ENCODE measurements at places on chromosomes 4 and X. TPM values are rescaled to one million over a fixed set of nuclear protein-coding genes. Genes with fewer than 3 reads are reported as not detected.

DNA sequence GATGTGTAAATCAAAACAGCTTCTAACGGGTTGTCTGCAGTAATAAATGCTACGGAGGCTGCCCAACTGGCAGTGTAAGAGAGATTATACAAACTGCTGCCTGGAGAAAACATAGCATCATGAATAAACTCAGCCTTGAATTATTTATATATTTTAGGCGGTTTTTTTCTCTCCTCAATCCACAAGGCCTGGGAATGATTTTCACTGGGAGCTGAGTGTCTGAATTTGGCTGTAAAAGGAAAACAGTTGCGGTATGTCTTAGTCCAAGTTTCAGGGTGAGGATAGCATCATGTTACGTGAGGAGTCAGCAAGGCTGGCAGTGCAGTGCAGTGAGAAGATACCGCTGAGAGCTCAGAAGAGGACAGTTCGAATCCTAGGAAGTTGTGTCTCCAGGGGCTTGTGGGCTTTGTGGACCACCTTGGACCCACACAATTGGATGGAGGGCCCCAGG, 291.5 kb upstream of the BOD1L1 start:
- H3K27ac ChIP-seq: no peak overlapping the region
- H3K36me3 ChIP-seq: no peaks in the 10 kb centered on the region
- H3K4me1 ChIP-seq: no peaks in the 10 kb centered on the region
- no peaks in the 10 kb centered on the region for H3K27me3 ChIP-seq
- H3K4me3 ChIP-seq: no peak overlapping the region

GRCh38 chr4:153987291-153987690, 198.4 kb upstream of the SFRP2 start:
- no peak overlapping the region for H3K27ac ChIP-seq
- H3K36me3 ChIP-seq: no peaks in the 10 kb centered on the region
- no peaks in the 10 kb centered on the region for H3K4me1 ChIP-seq

HMGB2 gene
- total RNA-seq: 671 TPM

- no peaks in the 10 kb centered on the region for H3K36me3 ChIP-seq
- DNase-seq: no peak
- no peak overlapping the region for H3K27ac ChIP-seq
- no peaks in the 10 kb centered on the region for H3K27me3 ChIP-seq
These were observed 9.5 kb upstream of the GATA1 start for GRCh38 chrX:48776818-48777439.

- DNase-seq: no peak
- H3K4me3 ChIP-seq: no peak overlapping the region
- no peaks in the 10 kb centered on the region for H3K4me1 ChIP-seq
- no peaks in the 10 kb centered on the region for H3K36me3 ChIP-seq
These were observed 15.0 kb upstream of the OTUD4 start for GRCh38 chr4:145195167-145195952.

LUZP4 gene
- total RNA-seq: not detected

DNA sequence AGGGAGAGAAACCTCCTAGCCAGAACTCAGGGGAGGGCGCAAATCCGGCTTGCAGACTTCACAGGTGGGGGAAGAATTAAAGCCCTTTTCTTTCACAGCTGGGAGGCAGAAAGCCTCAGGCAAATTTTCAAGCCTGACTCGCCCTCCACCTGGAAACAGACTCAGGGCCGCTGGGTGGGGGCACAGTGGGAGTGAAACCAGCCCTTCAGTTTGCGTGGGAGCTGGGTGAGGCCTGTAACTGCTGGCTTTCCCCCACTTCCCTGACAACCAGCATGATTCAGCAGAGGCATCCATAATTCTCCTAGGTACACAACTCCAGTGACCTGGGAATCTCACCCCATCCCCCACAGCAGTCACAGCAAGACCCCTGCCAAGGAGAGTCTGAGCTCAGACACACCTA, 206.9 kb upstream of the INTU start:
- H3K27ac ChIP-seq: no peak overlapping the region
- no peaks in the 10 kb centered on the region for H3K27me3 ChIP-seq
- H3K4me3 ChIP-seq: no peak overlapping the region
- DNase-seq: no peak
- no peaks in the 10 kb centered on the region for H3K36me3 ChIP-seq

DNA sequence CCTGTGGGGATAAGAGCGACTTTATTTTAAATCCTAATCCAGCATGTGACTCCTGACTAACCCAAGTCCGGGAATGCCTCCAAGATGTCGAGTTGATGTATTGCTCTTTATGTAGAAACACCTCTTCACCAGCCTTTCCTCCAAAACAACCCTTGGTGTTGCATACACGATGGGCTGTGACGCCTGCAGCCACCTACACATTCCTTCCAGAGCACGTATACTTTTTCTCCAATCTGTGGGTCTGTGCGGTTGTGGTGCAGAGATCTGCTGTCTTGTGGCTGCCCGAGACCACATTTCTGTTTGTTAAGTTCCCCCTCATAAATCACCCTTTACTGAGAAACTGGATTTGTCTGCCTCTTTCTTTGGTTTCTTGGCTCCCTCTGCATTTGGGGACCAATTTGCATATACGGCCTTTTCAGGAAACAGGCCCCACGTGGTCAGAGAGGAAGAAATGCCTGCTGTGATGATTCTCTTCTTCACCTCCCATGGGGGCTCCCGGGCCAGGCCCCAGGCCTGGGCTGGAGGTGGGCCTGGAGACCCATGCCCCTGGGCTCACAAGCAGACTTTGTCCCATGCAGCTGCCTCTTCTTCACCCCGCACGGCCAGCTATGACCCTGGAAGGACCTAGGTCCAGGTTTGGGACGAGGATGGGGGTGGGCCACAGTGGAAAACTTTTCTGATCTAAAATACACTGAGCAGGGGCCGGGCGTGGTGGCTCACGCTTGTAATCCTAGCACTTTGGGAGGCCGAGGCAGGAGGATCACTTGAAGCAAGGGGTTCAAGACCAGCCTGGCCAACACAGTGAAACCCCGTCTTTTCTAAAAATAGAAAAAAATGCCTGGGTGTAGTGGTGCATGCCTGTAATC, 21.4 kb upstream of the AFAP1 start:
- H3K36me3 ChIP-seq: no peaks in the 10 kb centered on the region
- no peak overlapping the region for H3K4me3 ChIP-seq
- H3K4me1 ChIP-seq: peaks cover 23% of the 10 kb centered on the region
- H3K27ac ChIP-seq: no peak overlapping the region
- no peaks in the 10 kb centered on the region for H3K27me3 ChIP-seq
- DNase-seq: no peak

- peaks cover 7% of the 10 kb centered on the region for H3K4me1 ChIP-seq
- H3K4me3 ChIP-seq: no peak overlapping the region
- H3K27ac ChIP-seq: no peak overlapping the region
These were observed 76.2 kb upstream of the CD99 start for GRCh38 chrX:2614911-2615310.

DNA sequence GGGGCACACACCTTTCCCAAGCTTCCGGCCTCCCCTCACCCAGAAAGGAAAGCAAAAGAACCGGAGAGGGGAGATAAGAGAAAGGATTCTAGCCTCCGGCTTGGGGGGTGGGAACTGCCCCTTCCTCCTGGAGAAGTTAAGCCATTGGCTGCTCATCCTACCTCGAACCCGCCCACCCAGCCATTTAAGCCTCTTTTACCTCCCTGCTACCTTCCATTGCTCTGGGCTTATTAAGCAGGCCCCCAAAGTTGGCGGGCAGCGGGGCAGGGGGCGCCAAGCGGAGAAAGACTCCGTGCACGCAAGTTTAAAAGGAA, 2.3 kb downstream of the MAML3 start:
- no peaks in the 10 kb centered on the region for H3K36me3 ChIP-seq
- peaks cover 29% of the 10 kb centered on the region for H3K4me1 ChIP-seq
- peak overlapping the region; percentile 59 for H3K4me3 ChIP-seq
- H3K27me3 ChIP-seq: no peaks in the 10 kb centered on the region

IBSP gene
- 0.33 TPM for total RNA-seq

HTN3 gene
- total RNA-seq: 0.28 TPM

HSFX4 gene
- 0.28 TPM for total RNA-seq

DNA sequence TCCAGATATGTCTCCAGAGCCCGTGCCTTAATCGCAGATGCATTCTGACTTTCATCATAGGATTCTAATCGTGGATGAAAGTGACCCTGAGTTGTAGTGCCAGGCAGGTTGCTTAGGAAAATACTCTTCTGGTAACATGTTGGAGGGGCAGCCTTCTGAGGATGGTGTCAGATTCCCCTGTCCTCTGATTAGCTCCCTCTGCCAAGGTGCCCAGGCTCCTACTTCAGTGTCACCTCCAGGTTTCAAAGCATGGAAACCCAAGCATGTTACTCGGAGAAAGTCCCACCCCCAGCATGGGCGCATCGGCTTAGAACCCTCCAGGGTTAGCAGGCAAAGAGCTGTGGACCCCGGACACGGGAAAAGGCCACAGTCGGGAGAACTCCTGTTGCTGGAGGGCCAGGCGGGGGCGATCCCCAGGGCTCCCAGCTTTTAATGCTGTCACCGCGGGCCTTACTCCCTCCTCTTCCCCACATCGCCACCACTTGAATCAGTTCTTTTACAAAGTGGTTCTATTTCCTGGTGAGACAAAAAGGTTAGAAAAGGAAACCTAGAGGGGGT, 44.5 kb downstream of the TRIM2 start:
- peak overlapping the region; percentile 61 for H3K27ac ChIP-seq
- no peaks in the 10 kb centered on the region for H3K36me3 ChIP-seq
- H3K4me1 ChIP-seq: peaks cover 18% of the 10 kb centered on the region
- no peak for DNase-seq
- H3K4me3 ChIP-seq: peak overlapping the region; percentile 60

DNA sequence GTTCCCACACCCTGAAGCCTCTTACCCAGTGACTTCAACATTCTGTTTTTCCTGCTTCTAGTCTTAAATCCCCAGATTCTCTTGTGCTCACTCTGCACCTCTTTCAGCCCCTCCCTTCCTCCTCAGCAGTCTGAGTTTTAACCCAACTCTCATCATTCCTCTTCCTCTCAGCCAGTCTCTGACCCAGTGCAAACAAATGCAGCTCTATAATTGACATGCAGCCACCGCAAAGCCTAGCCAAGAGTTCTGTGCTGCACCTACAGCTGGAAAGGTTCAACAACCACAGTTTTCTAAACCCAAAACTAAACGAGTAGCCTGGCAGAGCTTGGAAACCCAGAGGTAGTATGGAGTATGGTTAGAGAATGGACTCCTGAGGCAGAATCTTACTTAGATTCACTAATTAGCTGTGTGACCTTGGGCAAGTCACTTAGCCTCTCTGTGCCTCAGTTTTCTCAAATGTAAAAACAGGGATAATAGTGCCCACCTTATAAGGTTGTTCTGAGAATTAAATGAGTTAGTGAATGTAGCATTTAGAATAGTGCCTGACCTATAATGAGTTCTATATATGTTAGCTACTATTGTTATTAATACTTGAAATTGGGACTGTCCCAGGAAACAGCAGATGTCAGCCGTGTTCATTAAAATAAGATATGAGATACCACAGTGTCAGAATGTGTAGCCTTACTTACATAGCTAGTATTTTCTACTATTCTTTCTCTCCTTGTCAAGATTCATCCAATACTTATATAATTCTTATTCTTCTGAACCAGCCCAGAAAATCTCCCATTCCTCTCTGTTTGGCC, 3.5 kb downstream of the TMEM154 start:
- H3K36me3 ChIP-seq: no peaks in the 10 kb centered on the region
- no peak overlapping the region for H3K27ac ChIP-seq
- no peak for DNase-seq
- no peaks in the 10 kb centered on the region for H3K27me3 ChIP-seq

- no peak for DNase-seq
- H3K27ac ChIP-seq: no peak overlapping the region
- no peaks in the 10 kb centered on the region for H3K36me3 ChIP-seq
- H3K4me3 ChIP-seq: no peak overlapping the region
- peaks cover 19% of the 10 kb centered on the region for H3K27me3 ChIP-seq
- peaks cover 12% of the 10 kb centered on the region for H3K4me1 ChIP-seq
These were observed 2.1 kb downstream of the NSG1 start for GRCh38 chr4:4388836-4389575.

BEX1 gene
- 2.3 TPM for total RNA-seq

GRCh38 chr4:10098780-10099160, 17.8 kb downstream of the WDR1 start:
- H3K27ac ChIP-seq: peak overlapping the region; percentile 54
- no peak overlapping the region for H3K4me3 ChIP-seq
- peaks cover 92% of the 10 kb centered on the region for H3K4me1 ChIP-seq
- H3K27me3 ChIP-seq: no peaks in the 10 kb centered on the region

CASK gene
- total RNA-seq: 21.0 TPM

Measured in thymus (tissue), 14 donors.